Cardiac septum (tissue), 1 donor: ENCODE measurements at places on chromosomes 2 and 18. TPM values are rescaled to one million over a fixed set of nuclear protein-coding genes. Genes with fewer than 3 reads are reported as not detected.

The TCF7L1 gene
- total RNA-seq: 6.0 TPM

The BZW1 gene
- total RNA-seq: 99.3 TPM

The NMUR1 gene
- 0.22 TPM for total RNA-seq

The KRTCAP3 gene
- not detected for total RNA-seq

The SIX2 gene
- 0.89 TPM for total RNA-seq

The UGT1A8 gene
- not detected for total RNA-seq

The TRAF3IP1 gene
- total RNA-seq: 16.3 TPM

The SERPINB4 gene
- total RNA-seq: not detected

The CBLN2 gene
- not detected for total RNA-seq

The CRYGD gene
- total RNA-seq: not detected

The IL36A gene
- not detected for total RNA-seq

The SPAST gene
- total RNA-seq: 8.1 TPM

The LOXL3 gene
- 2.8 TPM for total RNA-seq

The TAF4B gene
- 0.92 TPM for total RNA-seq
